ENCODE measurements at places on chromosomes 7 and 10.

- no peak for DNase-seq
Observed at GRCh38 chr10:48805848-48806247, 121.2 kb downstream of the WDFY4 start.

- DNase-seq, result no peak
Observed at GRCh38 chr7:79337717-79338116, 115.8 kb downstream of the MAGI2 start.

GRCh38 chr10:69389827-69390490 is 26.8 kb downstream of the TACR2 start:
- no peak for DNase-seq

DNA sequence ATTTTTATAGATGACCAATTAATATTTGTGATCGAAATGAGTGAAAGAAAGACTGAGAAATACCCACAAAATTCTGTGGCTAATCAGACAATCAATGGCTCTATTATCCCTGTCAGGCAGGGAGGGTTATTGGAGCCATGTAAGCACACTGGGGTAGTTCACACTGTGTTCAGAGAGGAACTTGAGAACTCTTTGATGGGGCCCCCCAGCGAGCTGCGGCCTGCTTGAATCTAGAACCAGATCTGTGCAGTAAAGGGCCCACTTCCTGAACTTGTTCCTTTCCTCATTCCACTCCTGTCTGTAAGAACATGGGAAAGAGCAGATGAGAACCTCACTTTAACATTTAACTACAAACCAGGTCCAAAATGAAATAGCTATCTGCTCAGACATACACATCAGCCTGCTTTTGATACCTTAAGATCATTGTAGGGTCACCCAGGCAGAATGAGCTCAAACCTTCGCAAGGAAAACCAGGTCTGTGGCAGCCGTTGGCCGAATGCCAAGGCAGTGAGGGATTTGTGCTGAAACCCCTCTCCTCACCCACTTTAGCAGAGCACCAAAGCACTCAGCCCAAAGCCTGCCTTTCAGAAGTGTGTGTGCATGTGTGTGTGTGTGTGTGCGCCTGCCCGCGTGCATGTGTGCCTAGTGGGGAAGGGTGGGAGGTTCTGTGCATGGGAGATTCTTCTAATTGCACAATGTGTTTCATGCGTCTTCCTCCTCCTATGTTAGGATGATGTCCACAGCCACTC is 365.6 kb upstream of the MGMT start:
- DNase-seq, result no peak

DNA sequence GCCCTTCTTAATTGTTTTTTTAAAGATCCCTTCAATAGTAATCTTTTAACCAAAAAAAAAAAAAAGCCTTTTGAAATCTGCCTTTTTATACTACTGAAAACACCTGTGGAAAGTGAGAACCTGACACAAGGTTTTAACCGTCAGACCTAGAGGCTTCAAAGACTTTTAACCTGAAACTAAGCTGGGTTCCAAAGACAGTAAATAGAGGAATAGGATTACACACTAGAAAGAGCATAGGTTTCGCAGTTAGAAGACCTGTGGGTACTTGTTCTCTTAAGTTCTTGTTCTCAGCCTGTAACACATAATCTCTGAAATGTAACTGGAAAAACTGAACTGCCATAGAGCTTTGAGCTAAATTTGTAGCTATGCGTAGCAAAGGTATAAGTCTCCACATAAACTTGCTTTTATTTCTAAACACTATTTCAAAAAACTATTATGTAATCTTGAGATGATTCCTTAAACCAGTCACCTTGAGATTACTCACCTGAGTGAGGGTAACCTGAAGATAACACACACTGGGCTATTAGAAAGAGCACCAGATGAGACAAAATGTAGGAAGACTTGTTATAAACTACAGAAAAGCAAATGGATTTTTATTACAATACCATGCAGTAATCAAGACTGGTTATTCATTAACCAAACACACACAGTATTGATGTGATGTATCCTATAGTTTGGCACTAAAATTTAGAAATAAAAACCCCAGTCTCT is 196.6 kb upstream of the FRMD4A start:
- DNase-seq, result no peak

GRCh38 chr7:97018791-97019531 is 5.7 kb downstream of the DLX5 start:
- DNase-seq, result no peak

DNA sequence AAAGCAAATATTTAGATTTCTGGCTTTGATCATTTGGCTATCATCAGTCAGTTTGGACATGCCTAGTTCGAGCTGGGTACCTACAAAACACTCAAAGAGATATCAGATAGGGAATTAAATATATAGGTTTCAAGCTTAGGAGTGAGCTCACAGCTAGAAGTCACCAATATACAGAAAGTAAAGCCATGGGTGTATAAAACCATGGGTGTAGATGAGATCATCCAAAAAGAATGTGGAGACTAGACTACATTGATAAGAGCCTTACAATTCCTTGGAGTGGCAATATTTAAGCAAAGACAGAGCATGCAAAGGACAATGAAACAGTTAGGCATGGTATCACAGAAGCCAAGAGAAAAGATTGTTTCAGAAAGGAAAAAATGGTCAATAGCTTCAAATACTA is 7.2 kb upstream of the RALA start:
- no peak for DNase-seq

DNA sequence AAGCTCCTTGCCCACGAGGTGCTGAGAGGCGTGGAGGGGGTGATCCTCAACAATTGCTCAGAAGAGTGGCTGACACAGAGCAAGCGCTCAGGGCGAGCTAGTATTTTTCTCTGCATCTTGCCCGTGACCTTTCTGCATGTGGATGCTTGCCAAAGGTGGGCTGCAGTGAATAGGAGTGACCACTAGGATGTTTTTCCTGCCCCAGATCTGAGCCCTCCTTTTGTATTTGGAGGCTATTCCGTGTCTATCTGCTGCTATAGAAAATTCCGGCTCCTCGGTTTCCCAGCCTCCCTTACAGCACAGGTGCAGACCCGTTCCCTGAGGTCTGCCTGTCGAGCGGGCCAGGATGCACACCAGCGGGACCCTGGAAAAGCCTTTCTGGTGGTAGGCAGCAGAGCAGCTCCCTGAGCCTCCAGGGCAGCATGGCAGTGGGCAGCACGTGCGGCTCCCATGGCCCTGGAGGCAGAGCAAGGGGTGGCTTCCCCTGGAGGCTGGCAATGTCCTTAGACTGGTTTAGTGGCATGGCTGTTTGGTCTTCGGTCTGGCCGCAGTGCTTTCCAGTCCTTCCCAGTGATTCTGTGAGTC is 145.1 kb upstream of the PCBD1 start:
- DNase-seq, result no peak

DNA sequence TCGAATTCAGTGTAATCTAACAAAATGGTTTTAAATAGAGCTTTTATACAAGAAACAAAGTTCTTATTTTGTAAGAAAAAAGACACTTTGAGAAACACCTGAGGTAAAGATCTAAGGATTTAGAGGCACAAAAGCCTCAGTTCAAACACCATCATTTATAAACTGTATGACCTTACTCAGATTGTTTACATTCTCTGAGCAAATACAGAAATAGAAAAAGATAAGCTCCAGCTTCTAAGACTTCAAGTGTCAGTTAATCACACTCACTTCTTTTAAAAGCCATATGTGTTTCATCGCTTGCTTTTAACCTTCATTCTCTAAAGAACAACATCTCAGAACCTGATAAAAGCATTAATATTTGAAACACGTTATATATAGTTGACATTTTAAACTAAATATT is 27.9 kb downstream of the CADPS2 start:
- no peak for DNase-seq

DNA sequence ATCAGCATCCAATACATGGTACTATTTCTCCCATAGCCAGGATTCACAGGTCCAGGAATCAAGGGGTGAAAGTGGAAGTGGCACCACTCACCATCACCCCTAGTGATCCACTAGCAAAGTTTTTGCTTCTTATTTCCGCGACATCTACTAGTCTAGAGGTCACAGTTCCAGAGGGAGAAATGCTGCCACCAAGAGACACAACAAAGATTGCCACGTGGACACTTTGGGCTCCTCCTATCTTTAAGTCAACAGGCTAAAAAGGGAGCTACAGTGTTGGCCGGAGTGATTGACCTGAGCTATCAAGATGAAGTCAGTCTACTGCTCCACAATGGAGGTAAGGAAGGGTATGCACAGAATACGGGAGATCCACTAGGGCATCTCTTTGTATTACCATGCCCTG is 178.2 kb downstream of the AKR1D1 start:
- DNase-seq, result no peak

DNA sequence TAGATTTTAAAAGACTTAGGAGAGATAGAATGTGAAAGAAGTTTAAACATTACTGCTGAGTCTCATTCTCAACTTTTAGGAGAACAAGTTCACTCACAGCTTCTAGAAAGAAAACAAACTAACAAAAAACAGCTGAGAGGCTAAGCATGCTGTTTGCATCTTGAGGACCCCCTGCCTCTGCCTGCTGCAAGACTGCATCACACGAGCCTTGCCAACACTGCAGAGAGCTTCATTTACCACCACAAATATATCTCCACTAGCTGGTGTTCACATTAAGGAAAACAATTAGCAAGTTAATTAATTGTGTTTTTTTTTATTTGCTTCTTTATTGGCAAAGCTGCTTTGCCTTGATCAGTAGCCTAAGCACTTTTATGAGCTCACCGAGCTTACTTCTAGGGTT is 336.6 kb upstream of the KIAA1217 start:
- no peak for DNase-seq

DNA sequence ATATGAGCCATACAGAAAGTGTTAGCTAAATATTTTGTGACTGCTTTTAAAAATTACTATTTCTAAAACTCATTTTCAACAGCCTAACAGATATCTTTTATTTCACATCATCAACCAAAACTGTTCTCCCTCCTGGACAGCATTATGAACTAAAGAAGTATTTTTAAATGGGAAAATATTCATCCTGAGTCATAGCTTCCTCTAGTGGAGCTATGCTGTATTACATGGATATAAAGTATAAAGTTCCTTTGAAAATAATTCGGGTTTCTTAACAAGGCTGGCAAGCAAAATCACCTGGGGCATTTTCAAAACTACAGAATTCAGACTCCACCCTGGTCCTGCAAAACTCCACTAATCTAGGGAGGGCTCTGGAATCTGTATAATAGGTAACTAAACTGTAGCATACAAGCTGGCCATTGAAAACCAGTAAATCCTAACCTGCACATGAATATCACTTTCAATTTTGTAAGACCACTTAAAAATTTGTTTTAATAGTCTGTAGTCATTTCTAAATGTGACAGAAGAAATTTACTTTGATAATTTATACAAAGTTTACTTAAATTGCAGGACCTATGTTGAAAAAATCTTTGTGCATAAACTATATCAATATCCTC is 53.5 kb downstream of the SCIN start:
- peak; percentile 2 for DNase-seq

DNA sequence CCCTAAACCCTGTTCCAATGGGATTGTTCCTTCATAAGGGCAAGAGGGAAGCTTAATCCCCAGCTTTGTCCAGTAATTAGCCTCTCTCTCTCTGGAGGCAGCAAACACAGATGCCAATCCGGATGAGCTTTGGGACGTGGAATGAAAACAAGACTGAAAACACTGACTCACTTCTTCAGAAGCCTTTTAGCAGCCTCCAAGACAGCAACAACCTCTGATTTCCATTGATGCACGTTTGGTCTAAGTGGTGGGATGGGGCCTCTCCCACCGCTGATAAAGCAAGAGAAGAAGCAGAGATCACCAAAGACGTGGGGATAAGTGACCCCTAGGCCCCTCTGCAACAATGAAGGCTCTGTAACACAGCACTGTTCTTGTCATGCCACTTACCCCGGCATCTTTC is 5.8 kb upstream of the GFRA1 start:
- DNase-seq, result no peak

- no peak for DNase-seq
Observed at GRCh38 chr7:100007887-100008286, 7.5 kb upstream of the ZKSCAN1 start.

- DNase-seq, result no peak
Observed at GRCh38 chr10:34778237-34778636, 36.9 kb downstream of the PARD3 start.

- no peak for DNase-seq
Observed at GRCh38 chr10:11086177-11086840, 68.6 kb downstream of the CELF2 start.

DNA sequence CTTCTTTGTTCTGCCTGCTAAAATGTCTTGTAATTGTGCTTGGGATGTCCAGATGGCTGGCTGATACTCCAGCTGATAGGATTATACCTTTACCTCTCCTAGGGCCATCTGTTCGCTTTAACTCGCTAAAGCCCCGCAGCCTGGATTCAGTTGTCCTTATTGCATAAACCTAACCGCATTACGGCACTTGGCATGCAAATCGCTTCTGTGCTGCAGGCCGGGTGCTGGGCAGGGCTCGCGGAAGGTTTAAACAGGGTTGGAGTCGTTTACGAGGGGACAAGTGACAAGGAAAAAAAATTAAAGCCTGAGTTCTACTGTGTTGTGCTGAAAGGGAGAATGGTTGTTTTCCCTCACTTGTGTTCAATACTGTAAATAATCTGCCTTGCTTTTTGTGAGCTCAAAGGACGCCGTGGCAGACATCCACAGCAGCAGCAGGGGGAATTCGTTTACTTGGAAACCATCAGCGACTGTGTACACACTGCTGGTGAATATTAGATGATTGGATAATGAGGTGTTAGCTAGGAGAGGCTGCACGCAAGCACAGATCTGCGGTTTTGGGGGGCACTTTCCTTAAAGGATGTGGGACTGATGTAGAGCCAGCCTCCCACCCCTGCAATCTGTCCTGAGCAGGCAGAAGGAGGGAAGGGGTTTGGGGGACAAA is 93.0 kb downstream of the EBF3 start:
- DNase-seq, result no peak

- DNase-seq, result no peak
Observed at GRCh38 chr10:6333086-6333485, 130.4 kb downstream of the PFKFB3 start.

DNA sequence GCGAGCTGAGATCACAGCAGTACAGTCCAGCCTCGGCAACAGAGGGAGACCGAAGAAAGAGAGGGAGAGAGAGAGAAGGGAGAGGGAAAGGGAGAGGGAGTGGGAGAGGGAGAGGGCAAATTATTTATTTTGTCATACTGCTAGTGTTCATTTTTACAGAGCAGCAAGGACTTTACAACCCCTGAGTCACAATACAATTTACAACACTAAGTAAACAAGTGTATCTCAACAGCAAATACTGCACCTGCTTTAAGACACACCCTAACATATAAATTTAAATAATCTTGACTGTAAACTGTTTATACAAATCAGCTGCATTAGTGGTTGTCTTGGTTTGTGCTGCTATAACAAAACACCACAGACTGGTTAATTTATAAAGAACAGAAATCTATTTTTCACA is 27.2 kb downstream of the HTR5A start:
- no peak for DNase-seq

- no peak for DNase-seq
Observed at GRCh38 chr10:1461016-1461415, 276.3 kb downstream of the ADARB2 start.

DNA sequence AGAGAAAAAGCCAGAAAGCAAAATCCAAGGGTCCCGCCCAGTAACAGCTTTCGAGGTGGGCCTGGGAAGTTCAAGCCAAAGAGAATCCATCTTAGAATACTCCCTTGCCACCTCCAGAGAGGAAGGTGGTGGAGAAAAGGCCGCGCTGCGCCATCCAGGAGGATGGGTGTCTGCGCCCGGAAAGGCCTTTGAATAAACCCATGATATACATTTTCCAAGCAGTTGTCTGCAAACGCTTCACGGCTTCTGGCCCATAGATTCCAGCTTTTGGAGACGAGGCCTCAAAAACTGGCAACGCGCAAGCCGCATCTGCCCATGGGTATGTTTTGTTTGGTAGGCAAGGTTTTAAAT is 17.8 kb downstream of the RGS10 start:
- no peak for DNase-seq

- DNase-seq, result no peak
Observed at GRCh38 chr7:7916064-7916463, 52.5 kb upstream of the GLCCI1 start.
